GM12878 (cell line): ENCODE measurements at places on chromosomes 1 and 21.

DNA sequence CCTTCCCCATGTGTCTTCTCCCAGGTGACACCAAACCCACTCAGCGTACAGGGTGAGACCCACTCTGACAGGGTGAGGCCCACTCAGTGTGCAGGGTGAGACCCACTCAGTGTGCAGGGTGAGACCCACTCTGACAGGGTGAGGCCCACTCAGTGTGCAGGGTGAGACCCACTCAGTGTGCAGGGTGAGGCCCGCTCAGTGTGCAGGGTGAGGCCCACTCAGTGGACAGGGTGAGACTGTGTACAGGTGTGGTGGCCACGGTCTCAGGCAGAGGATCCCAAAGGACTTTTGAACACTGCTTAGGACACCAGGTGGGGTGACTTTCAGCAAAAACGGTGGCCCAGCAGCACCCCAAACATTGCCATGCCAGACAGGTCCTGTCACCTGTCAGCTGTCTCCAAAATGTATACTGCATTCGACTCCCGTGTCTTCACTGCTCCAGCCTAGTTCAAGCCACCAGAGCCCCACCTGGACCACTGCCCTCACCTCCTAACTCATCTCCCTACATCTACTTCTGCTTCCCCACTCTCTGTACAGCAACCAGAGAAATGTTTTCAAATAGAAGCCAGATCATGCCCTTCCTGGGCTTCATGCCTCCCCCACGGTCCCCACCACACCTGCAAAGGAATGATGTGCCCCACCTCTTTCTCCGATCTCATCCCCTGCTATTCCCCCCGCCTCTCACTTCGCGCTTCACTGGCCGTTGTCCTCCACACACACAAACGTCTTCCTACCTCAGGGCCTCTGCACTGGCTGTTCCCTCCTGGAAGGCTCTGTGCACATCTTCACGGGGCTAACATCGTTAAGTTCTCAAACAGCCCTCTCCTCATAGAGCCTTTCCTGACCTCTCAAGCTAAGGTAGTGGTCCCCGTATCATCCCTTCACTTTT lies 52.1 kb downstream of the ACBD3 start:
- no peak for DNase-seq

GRCh38 chr21:15947677-15948076 lies 217.9 kb downstream of the USP25 start:
- DNase-seq = no peak

- no peak for DNase-seq
Measured at GRCh38 chr1:8137481-8138244, 111.6 kb upstream of the ERRFI1 start.

DNA sequence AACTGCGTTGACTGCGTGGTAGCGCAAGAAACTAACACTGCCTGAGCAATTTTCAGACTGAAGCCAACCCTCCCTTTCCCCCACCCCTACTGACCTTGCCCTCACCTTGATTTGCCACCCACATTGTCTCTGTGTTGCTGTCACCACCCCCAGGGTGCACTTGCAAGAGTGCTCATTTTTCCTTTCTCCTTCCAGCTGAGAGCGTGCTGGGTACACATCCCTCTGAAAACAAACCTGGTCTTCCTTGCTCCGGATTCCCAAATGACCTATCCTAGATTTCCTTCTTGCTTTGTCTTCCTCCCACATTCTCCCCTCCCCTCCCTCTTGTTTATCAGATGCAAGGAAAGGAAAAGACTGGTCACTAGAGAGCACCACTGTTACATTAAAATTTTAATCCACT lies 24.2 kb downstream of the MPZ start:
- DNase-seq = no peak

GRCh38 chr1:21344098-21344749 lies 54.0 kb upstream of the ECE1 start:
- DNase-seq = no peak

- DNase-seq = no peak
Measured at GRCh38 chr1:13662493-13662892, 37.5 kb upstream of the PRDM2 start.

- DNase-seq = no peak
Measured at GRCh38 chr1:111279144-111279543, 11.5 kb upstream of the CHIA start.

DNA sequence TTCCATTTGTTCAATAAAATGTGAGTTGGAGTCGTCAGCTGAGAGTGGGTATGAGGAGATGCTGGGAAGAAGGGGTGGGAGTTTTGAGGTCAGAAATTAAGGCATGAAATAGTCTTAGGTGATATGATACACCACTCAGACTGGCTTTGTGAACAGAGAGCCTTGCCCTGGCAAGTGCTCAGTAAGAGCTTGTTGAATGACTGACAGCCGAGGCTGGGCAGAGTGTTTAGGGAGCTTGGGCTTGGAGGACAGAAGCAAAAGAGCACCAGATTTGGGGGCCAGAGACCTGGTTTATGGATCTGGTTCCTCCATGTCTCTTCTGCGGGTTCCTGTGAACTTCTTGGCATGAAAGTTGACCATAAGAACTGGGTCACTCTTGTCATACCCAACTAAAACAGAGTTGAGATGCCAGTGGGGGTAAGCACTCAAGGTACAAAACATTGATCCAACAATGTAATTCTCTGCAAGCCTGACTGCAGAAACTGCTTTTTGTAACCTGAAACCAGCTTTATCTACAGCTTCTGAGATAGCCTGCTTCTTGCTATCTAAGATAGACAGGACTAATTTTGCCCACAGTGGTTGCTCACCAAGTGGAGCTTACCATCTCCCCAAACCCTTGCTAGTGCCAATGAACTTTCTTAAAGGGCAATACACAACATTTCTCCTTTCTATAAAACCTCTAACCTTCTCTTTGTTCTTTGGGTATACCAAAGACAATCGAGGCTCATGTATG lies 126.4 kb downstream of the TENT5C start:
- DNase-seq = no peak

GRCh38 chr1:5555853-5556252 lies 436.4 kb downstream of the NPHP4 start:
- no peak for DNase-seq

- DNase-seq = no peak
Measured at GRCh38 chr1:38744452-38745350, 114.9 kb downstream of the RRAGC start.

DNA sequence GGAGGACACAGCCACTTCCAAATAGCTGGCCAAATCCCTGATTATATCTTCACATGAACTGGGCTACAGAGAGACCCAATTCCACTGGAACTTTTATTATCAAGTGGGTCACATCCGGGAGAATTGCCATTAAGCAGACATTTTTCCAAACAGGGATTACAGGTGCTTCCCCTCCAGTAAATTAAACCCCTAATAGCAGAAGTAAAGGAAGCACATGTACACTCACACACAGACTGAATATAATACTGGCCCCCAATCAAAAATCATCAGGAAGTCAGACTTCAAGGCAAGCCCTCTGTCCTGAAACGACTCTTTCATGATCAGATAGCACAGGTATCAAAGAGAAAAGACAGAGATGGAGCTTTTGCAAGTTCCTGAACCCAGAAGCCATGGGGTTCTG lies 118.6 kb upstream of the PPP2R5A start:
- DNase-seq = no peak

- no peak for DNase-seq
Measured at GRCh38 chr1:95384567-95384966, 150.6 kb downstream of the RWDD3 start.

- DNase-seq = no peak
Measured at GRCh38 chr1:46013581-46013980, 118.8 kb downstream of the PIK3R3 start.

DNA sequence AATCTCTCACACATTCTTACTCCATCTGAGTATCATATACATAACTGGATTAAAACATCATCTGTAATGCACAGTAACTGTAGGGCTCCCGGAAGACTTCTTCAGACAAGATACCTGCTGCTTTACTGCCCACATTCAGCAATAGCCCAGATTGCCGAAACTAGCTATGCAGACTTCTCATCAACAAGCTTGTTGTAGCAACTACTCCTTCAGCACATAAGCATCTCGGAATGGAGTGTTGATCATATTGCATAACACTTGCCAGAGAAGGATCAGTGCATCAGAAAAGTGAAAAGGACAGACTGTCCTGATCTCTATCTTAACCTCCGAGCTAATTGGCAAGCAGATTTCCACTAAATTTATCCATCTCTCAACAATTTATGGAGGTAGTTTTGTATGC lies 354.6 kb upstream of the C1orf87 start:
- no peak for DNase-seq

- DNase-seq = no peak
Measured at GRCh38 chr1:236851871-236852270, 56.8 kb downstream of the MTR start.

DNA sequence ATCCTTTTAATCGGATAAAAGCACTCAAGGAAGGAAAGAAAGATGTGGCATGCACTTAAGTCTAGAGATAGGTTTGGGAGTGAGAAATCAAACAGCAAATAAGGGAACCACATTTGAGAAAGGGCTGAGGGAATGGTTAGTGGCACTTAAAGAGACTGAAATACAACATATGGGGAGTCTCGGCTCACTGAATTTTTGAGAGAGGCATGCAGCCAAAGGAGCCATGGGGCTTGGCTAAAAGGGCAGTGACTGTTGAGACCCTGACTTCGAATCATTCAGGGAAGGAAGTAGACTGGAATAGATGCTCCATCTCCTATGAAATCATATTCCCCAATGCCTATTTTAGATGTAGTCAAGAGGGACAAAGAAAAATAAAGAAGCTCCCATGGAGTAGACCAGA lies 58.3 kb upstream of the HAO2 start:
- no peak for DNase-seq

DNA sequence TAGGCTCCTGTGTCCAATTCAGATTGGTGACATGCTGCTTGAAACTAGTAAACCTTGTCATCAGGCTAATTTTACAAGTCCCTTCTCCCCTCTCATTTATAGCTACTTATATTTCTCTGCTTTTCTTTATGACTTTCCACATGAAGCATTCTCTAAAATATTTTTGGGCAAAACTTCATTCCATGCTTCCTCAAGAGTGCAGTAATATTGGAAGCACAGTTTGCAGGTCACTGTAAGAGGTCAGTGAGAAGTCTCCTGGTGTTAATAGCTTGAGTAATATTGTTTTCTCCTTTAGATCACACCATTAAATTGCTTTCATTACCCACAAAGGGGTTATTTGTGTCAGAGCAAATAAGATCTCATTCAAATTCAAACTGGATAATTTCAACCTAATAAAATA lies 46.6 kb downstream of the LPAR3 start:
- no peak for DNase-seq

GRCh38 chr1:215156232-215156631 lies 73.7 kb downstream of the KCNK2 start:
- no peak for DNase-seq

DNA sequence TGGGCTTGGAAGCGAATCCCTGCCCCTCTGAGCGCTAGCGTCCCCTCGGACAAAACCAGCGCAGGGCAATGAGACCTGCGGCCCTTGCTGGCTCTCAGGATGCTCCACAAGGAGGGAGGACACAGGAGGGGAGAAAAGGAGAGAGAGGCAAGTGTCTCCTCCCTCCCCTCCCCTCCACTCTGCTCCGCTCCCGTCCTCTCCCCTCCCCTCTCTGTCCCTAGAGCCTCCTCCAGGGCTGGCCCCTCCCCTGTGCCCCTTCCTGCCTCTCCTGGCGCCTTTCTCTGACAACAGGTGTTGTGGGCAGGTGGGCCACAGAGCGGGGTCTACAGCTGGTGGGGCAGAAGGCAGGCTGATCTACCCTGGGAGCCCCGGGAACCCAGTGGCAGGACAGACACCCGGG lies 35.2 kb downstream of the TP73 start:
- DNase-seq = no peak

DNA sequence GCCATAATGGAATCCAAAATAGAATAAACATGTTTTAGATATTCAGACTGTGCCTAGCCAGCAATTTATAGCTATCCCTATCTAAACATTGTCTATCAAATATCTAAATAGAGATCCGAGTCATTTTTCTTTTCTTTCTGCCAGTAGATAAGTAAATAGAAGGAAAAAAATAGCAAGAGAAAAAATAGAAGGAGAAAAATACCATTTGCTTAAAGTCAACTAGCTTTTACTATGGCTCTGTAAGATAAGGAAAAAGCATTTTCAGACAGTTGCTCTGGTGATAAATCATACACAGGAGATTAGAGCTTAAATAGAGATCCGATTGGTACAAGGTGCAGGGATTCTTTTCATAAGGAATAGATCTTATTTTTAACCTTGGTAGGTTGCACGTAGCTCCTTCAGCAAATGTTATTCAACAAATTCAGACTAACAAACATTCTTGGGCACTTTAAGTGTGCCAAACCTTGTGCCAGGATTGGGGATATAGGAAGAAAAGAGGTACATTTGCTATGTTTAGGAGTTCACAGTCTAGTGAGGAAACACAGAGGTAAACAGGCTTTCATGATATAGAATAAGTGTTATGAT lies 70.1 kb upstream of the CCDC190 start:
- no peak for DNase-seq

- DNase-seq = no peak
Measured at GRCh38 chr1:2402420-2402819, 9.9 kb downstream of the PEX10 start.

- no peak for DNase-seq
Measured at GRCh38 chr1:40183055-40183710, 22.0 kb downstream of the RLF start.

GRCh38 chr1:243270097-243270864 lies 14.4 kb downstream of the SDCCAG8 start:
- no peak for DNase-seq
